ENCODE measurements at places on chromosomes 16 and 17.

- no peak for DNase-seq
Measured at GRCh38 chr17:16971458-16972338, at the start of gene TNFRSF13B. Gene TNFRSF13B, minus strand, starts transcription at chr17:16972118. Its CDS starts 43 bp downstream, at chr17:16972075.

GRCh38 chr16:14529010-14529669, 100.9 kb downstream of the PARN start:
- DNase-seq = peak; percentile 69

DNA sequence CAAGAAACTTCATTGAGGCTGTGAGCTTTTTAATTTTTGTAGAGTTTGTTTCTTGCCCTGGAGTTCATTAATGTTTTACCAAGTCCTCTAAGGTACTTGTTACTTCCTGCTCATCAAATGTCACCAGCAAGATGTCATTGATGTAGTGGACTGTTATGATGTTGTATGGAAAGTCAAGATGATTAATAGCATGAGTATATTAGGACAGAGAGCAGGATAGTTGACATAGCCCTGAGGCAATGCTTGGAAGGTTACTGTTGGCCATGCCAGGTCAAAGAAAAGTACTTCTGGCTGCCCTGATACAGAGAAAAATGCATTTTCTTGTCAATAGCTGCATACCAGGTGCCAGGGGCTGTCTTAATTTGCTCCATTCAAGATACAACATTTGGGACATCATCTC, 6.7 kb downstream of the KRTAP1-5 start:
- no peak for DNase-seq

- DNase-seq = no peak
Measured at GRCh38 chr17:48597778-48598631, 4.4 kb upstream of the HOXB5 start.

DNA sequence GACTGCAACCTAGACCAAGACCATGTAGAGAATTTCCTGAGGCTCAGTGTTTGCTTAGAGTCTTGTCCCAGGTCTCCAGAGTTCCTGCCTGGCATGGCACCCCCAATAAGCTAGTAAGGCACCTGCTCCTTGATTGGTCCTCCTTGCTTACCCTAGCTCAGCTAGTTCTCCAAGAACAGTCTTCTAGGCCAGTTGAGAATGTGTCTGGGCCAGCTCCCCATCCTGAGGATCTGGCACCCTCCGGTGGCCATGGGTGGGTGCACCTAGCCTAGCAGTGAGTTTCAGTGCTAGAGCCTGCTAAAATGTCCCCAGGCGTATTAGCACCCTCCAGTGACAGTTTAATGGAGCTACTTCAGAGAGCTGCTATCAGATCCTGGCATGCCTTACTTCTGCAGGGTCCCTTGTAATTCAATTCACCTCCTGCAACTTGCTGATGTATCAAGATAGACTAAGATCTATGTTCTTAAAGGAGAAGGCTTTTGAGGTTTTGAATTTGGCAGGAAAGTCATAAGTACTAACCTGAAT, 44.4 kb upstream of the MED13 start:
- peak; percentile 32 for DNase-seq

DNA sequence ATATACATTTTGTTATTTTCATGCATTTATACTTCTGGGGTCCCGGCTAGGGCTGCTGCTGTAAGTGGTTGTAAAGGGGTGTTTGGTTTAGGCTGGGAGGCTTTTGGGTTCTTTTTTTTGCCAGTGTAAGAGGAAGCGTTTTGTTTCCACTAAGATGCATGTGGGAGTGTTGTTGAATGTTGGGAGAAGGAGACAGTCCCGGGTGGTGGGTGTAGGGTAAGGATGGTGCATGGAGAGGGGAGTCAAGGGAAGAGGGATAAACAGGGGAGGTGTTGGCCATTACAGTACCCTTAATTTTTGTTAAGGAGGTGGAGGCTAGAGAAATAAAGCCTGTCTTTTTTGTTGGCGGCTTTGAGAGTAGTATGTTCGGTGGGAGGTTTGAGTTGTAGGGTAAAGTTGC, 8.4 kb upstream of the ZNF747 start:
- DNase-seq = no peak

DNA sequence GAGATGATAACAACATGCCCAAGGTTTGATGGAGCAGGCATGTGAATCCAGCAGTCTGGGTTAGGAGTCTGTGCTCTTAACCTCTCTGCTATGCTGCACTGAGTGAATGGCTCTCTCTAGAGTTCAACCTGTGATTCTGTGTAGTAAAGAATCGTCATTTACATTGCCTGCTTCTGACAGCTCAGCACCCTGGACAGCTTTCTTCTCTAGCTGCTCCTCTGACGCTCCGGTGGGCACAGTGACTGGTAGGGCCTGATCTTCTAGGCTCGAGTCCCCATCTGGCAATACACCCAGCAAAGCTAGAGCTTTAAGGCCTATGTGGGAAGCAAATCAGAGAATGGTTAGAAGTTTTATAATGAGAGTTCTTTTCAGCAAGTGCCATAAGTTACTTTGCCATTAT, 85.3 kb upstream of the ATP2A3 start:
- DNase-seq = no peak

GRCh38 chr17:57288040-57288772, 31.9 kb downstream of the MSI2 start:
- DNase-seq = no peak

DNA sequence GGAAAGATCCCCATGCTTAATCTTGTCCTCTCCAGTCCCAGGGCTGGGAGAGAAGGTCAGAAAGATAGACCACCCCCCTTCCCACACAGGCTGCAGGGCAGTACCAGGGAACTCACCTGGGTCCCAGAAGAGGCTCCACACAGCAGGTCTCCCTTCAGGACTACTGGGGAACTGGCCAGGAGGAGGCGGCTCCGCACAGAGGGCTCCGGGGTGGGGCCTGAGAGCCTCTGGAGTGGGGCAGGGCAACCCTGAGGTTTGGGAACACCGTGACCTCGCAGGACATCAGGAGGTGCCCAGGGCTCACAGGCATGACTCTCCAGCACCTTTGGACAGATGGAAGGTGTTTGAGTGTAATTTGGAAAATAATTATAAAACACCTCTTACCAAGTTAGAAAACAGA, 11.0 kb downstream of the ABCA3 start:
- DNase-seq = no peak

GRCh38 chr17:61426482-61427304, 25.5 kb upstream of the TBX4 start:
- peak; percentile 83 for DNase-seq

GRCh38 chr16:85720302-85720637, 30.6 kb downstream of the C16orf74 start:
- no peak for DNase-seq

GRCh38 chr17:74749279-74750038, 1.0 kb downstream of the NHERF1 start:
- DNase-seq = no peak

- no peak for DNase-seq
Measured at GRCh38 chr17:64117981-64118979, 11.7 kb downstream of the ERN1 start.

GRCh38 chr17:1961189-1961588, 63.9 kb downstream of the RTN4RL1 start:
- DNase-seq = no peak

DNA sequence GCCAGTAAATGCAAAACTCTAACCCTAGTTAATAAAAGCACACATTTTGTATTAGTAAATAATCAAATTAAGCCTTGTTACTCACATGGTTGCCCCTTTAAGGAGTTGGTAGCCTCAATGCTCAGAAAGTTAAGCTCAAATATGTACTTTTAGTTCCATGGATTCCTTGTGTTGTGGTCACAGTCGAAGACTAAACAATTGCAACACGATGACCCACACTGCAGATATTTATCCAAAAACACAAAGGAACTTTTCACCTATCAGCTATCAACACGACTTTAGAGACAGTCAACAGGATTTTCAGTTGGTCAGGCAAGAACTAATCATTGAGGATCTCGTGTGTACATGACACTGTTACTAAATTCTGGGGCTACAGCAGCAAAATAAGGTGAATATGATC, 47.4 kb upstream of the NUDT7 start:
- DNase-seq = peak; percentile 34

- no peak for DNase-seq
Measured at GRCh38 chr17:33838281-33838680, 416.8 kb upstream of the CCL2 start.

GRCh38 chr17:30573603-30574175, 96.5 kb downstream of the GOSR1 start:
- no peak for DNase-seq

DNA sequence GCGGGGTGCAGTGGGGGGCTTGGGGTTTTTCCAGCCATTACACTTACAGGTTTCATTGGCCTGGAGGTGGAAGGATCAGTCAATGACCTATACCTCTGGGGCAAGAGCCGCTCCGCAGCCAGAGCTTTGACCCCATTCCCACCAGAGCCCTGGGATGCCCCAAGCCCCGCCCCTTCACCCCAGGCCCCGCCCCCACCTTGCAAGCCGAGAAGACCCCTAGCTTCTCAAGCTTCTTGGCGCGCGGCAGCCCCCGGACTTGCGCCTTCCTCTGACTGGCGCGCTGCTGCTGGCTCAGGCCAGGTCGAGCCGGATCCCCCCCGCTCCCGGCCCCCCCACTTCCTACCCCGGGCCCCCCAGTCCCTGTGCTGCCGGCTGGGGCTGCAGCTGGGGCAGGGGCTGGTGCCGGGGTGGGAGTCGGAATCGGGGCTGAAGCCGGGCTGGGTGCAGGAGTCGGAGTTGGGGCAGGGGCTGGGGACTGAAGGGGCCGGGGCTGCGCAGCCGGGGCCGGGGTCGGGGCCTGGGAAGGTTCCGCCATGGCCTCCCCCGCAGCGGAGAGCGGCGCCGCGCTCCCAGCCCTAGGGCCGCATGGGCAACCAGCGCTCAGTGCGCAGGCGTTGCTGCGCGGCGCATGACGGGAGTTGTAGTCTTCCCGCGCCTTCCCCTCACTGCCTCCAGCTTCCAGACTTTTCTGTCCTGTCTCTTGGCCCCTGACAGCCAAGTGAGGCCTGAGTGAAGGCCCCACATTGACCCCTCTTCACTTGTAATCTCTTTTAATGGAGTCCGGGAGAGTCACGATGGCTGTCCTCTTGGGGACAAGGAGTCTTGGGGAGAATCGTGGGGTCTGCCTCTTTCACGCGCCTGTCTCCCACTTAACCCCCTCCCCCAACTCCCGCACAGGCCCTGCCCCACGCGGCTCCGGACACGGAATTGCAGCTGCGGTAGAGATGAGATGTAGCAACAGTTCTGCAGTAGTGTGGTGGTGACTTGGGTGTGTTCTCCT, at the start of gene KAT2A:
TSS of gene KAT2A (minus strand) at position 598 of the 1,000 bp plus-strand sequence. CDS start at position 535, 63 bp downstream.
- no peak for DNase-seq

DNA sequence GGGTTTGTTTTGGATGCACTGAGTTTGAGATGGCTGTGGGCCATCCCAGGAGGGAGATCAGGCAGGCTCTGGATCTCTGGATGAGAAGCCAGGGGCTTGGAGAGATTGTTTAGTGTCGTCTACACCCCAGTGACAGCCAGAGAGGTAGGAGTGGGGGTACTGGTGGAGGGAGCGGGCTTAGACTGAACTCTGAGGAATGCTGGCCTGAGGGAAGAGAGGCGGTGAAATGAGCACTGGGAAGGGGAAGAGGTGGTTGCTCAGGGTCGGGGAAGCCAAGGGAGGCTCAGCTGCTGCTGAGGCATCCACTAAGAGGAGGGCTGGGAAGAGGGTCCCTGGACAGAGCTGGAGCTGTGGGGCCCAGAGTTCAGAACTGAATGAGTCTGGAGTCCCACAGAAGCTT, 23.6 kb downstream of the CACNA1G start:
- DNase-seq = no peak

GRCh38 chr16:58843675-58844074, 109.6 kb upstream of the GOT2 start:
- no peak for DNase-seq

GRCh38 chr17:74646231-74646630, 22.7 kb upstream of the CD300E start:
- DNase-seq = no peak

- no peak for DNase-seq
Measured at GRCh38 chr17:53391197-53391596, 431.5 kb upstream of the KIF2B start.

- no peak for DNase-seq
Measured at GRCh38 chr16:89801800-89802199, 14.6 kb downstream of the FANCA start.

- no peak for DNase-seq
Measured at GRCh38 chr16:14335297-14335696, 264.2 kb downstream of the MRTFB start.

DNA sequence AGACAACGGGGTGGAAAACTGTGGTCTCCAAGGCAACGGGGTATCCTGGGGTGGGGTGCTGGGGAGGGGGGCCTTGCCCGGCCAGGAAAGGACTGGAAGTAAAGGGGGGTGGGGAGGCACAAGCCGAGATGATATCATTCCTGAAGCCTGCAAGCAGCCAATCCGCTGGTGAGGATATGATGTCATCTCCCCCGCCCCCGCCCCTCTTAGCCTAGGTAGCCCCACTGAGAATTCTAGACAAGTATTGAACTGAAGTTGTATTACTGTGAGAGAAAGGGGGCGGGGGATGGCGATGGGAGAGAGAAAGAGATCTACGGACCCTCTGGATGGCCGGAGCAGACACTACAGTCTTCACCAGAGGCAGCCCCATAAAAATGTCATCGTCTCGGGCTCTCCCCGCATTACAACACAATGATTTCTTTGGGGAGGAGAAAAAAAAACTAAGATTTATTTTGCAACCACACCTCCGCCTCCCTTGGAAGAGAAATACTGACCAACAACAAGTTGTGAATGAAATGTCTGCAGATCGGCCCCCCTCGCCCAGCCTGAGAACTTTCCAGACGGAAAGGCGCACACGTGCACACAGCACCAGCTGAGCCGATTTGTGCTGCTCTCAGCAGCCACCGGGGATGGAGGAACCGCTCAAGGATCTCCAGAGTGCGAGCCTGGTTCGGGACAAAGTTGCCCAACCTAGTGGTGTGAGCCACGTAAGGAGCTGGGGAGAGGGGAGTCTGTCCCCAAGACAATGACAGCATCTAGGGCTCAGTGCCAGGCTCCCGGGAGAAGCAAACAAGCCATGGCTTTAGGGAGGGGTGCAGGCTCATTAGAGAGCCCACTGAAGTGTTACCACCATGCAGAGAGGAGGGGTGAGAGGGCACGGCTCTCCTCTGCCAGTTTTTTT, 222.1 kb downstream of the SOX9 start:
- no peak for DNase-seq

- peak; percentile 59 for DNase-seq
Measured at GRCh38 chr17:2262135-2262587, 41.4 kb downstream of the SMG6 start.

- peak; percentile 45 for DNase-seq
Measured at GRCh38 chr17:78532922-78533640, 44.1 kb downstream of the DNAH17 start.

GRCh38 chr16:27209591-27209990, 6.3 kb downstream of the KDM8 start:
- DNase-seq = no peak

All from HS-5 (cell line).